ENCODE measurements at places on chromosomes 2 and 18.

GRCh38 chr2:223101340-223102039, 49.5 kb downstream of the KCNE4 start:
- DNase-seq = no peak

GRCh38 chr2:169684135-169684565, 10.1 kb downstream of the CFAP210 start:
- DNase-seq = no peak

DNA sequence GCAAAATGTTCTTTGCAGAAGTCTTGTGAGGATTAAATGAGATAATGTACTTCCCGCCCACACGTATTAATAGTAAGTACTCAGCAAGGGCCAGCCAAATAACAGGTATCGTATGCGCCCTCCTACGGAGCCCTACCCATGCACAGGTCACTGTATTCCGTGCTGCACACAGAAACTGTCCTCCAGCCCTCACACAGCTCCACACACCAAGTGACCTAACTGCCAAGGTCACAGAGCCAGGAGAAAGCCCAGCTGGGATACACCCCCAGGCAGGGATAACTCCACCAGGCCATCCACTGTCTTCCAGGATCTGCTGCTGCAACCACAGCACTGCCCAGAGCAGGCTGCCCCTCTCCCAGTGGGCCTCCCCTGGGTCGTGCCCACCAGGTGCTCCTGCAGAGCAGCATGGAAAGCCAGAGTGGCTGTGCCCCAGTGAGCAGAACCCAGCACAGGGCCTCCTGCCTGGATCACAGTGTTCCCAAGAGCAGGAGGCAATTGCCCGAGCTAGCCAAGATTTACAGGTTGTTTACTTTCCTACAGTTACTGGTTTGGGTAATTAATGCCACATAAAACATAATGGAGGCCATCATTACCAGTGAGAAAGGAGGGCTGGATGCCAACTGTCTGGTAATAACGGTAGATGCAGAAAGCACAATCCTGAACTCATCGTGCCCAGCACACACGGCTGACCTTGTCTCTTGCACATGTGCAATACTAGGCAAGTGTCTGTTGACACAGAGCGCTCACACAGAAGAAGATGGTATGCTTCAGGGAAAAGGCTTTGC, 24.4 kb downstream of the TFCP2L1 start:
- no peak for DNase-seq

- no peak for DNase-seq
Observed at GRCh38 chr2:65539633-65540032, 107.2 kb upstream of the SPRED2 start.

- DNase-seq = no peak
Observed at GRCh38 chr18:66222174-66222573, 381.7 kb downstream of the CDH19 start.

- no peak for DNase-seq
Observed at GRCh38 chr2:221346411-221346810, 225.7 kb downstream of the EPHA4 start.

DNA sequence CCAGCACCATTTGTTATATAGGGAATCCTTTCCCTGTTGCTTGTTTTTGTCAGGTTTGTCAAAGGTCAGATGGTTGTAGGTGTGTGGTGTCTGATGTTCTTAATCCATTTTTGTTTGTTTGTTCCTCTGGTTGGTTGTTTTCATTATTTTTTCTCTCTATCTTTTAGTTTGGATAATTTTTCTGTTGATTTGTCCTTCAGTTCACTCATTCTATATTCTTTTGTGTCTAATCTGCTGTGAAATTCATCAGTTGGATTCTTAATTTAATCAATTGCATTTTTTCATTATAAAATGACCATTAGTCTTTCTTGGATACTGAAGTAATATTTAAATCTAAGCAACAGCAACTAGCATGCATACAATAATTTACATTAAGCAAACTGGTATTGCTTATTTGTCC, 206.7 kb upstream of the TRIB2 start:
- DNase-seq = no peak

- no peak for DNase-seq
Observed at GRCh38 chr2:75752828-75753227, 42.1 kb upstream of the GCFC2 start.

- no peak for DNase-seq
Observed at GRCh38 chr2:159226059-159226461, 60.4 kb downstream of the WDSUB1 start.

GRCh38 chr2:13638181-13638580, 921.4 kb downstream of the TRIB2 start:
- no peak for DNase-seq

DNA sequence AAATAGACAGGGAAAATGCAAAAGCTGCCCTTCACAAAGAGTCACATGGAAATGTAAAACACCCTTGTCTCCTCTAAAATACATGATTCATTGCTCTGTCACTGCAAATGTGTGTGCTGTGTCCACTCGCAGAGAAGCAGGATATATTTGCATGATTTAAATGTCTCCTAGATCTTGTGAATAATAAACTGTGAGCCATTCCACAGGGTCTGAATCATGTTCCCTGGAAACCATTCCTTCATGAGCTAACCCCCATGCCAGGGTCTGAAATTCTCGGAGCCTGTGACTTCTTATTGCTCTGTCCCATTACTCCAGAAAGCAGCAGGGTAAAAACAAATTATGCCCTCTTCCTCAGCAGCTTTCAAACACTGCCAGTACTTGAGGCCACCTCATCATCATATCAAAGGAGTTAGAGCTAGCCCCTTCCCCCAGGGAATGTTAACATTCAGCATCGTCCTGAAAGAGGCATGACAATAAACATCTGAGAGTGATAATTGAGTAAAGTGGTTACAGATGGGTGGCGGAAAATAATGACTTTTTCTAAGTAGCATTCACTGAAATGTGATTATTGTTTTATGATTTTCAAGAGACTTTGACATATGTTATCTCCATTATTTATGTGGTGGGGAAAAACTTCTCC, 11.7 kb upstream of the CNGA3 start:
- DNase-seq = no peak

DNA sequence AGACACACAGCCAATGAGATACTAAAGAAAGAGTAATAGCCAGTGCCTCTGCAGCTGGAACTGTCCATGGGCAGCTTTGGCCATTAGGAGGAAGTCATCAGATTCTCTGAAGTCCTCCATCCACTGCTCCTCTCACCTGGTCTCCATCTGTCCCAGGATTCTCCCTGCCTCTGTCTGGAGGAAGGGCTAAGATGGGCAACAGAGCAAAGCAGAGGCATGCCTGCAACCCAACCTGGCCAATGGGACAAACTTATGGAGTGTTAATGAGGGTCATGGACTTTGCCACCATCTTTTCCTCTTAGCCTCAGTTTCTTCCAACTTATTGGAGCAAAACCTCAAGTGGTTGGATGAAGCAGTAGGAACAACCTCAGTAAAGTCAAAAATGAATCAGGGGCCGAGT, 91.5 kb upstream of the SIX3 start:
- DNase-seq = no peak
